ENCODE measurements at places on chromosomes 3 and 15.

GRCh38 chr3:178382449-178383061 is 153.7 kb upstream of the KCNMB2 start:
- no peak for DNase-seq

DNA sequence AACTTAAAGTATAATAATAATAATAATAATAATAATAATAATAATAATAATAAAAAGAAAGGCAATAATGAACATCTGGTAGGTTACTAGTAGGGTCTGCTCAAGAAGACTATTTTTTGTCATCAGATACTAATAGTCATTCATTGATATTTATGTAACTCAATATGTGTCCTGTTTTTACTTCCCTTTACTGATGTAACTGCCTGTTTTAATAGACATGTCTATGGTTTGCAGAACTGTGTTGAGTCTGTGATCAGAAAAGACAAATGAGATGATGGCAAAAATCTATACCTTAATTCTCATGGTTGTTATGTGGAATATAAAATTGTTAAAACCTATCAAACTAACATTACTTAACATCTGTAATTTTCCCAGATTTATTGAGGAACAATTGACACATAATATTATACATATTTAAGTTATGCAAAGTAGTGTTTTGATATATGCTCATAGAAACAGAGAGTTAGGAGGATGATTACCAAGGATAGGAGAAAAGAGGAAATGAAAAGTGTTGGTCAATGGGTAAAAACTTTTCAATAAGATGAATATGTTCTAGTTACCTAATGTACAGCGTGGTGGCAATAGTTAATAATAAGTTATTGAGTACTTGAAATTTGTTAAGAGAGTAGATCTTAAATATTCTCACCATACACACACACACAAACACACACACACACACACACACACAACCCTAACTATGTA is 699.4 kb downstream of the ZPLD1 start:
- DNase-seq, result no peak

GRCh38 chr3:28241221-28242160 is at the start of gene CMC1:
TSS of gene CMC1 (plus strand) at chr3:28241619. CDS start at chr3:28241794, 175 bp downstream.
- DNase-seq, result peak; percentile 80

DNA sequence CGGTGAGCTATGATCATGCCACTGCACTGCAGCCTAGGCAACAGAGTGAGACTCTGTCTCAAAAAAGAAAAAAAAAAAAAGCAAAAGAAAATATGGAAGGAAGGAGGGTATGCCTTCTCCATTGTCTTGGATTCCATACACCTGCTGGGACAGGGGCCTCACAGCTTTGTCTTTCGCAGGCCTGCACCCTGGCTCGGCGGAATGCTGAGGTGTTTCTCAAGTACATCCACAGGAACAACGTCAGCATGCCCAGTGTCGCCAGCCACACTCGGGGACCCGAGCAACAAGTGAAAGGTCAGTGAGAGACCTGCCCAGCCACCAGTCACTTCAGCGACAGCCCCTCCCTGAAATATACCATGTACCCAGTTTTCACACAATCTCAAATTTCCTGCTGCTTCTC is 288.5 kb upstream of the UMPS start:
- DNase-seq, result no peak

- DNase-seq, result no peak
These were observed 137.5 kb upstream of the SLC2A2 start for GRCh38 chr3:171164067-171164465.

GRCh38 chr3:141083226-141083625 is 32.1 kb downstream of the SPSB4 start:
- no peak for DNase-seq

DNA sequence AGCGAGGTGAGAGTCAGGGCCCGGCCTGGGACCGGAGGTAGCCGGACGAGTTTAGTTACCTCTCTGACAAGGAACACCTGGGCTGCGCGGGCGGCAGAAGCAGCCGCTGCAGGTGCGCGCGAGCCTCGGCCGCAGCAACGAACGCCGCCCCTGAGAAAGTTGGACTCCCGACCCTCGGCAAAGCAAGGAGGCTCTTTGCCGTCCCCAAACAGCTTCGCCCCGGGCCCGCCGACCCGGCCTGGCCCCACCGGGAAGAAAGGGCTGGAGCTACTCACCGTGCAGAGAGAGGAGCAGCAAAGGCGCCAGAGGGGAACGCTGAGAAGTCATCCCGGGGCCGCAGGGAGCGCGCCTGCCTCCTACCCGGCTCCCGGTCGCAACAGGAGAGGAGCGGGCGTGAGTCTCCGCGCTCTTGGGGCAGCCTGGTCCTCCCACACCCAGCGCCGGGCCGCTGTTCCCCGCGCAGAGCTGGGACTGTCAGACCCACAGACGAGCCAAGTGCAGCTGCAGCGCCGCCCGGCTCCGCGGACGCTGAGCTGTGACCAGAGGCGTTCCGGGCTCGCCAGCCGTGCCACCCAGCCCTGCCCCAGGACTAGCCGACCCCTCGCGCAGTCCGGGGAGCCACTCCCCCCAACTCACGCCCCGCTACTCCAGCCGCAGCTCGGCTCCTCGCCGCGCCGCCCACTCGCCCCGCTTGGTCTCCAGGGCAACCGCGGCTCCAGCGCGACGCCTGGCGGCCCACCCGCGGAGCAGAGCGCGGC is at the start of gene IGSF11:
Gene IGSF11 (minus strand): TSS at position 591 of the 758 bp plus-strand sequence. CDS start 264 bp downstream, at position 327.
- peak; percentile 30 for DNase-seq

DNA sequence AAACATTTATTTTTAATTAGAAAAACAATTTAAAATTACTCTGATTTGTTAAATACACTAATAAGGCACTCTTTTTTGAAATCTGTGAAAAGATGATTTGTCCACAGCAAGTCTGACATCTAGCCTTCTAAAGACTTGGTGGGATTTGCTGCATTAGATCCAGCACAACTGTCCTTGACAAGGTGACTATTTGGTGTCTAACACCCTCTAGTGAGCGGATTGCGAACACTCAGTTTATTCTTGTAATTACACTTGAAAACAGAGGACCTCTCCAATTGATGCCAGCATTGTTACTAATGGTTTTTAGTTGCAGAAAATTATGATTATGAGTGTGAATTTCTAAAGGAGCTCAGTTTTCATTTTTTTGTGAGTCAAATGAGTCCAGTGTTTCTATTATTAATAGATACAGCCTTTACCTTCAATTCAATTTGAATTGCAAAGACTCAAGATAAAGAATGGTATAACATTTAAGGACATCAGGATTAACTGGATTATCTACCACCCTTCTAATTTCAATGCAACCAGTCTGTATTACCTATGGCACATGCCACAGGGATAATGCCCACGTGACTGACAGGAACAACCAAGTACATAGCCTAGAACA is 29.7 kb upstream of the STRIT1 start:
- DNase-seq, result no peak

- no peak for DNase-seq
These were observed 111.5 kb downstream of the ZNF609 start for GRCh38 chr15:64571857-64572291.

DNA sequence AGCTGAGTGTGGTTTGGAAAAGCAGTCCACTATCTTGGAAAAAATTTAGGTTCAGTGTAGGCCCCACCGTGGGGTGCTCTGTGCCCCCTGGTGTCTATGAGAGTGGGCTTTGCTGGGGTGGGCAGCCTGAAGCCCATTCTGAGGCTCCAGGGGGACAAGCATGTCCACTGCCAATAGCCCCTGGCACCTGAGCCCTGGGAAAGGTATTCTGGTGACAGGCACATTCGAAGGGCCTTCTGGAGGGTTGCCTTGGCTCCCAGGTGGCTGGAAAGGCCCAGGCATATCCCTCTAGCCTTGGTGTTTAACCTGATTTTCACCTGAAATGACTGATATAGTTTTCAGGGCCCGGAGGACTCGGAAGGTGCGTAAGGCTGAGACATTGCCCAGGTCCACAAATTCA is 36.1 kb downstream of the SCN5A start:
- no peak for DNase-seq

DNA sequence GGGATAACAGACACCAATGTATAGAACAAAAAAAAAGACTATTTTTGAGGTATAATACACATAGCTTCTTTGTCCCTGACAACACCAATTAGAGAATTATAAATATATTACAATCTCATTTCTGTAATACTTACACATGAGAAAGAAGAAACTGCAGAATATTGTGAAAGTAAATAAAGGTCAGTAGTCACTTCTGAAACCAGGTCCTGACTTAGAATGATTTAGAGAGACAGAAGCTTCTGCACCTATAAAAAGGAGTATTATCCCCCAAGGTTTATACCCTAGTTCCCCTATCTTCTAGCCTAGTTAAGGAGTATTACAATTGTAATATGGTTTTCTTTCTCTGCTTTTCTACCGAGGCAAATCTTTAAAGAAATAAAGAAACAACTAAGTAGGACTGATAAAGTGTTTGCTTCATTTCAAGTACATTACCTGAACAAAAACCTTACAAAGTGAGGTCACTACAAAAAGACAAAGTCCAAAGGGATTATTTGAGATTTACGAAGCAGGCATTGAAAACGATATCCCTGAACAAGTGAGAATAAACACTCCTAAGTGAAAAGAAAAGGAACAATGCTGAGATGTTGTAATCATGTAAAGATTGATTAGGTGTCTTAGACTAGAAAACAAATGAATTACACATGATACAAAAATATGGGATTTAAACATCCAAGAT is 103.0 kb downstream of the GBE1 start:
- DNase-seq, result no peak

DNA sequence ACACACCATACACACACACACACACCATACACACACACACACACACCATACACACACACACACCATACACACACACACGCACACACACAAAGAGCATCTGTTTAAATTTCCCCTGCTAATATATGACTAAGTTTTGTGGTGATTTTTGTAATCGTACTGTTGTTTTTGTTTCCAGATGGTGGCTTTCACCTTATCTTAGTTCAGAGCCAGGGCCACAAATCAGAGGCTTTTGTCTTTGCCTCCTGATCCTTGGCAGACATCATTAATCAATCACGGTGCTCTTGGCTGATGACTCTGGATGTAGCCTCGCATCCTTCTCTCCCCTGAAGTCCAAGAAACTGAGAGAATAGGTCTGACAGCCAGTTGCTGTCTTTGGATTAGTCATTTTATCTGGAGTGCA is 52.1 kb downstream of the EDEM1 start:
- no peak for DNase-seq

- no peak for DNase-seq
These were observed 15.6 kb upstream of the ZNF80 start for GRCh38 chr3:114252954-114253353.

- DNase-seq, result no peak
These were observed 1.0 kb upstream of the DLL4 start for GRCh38 chr15:40927873-40928806.

DNA sequence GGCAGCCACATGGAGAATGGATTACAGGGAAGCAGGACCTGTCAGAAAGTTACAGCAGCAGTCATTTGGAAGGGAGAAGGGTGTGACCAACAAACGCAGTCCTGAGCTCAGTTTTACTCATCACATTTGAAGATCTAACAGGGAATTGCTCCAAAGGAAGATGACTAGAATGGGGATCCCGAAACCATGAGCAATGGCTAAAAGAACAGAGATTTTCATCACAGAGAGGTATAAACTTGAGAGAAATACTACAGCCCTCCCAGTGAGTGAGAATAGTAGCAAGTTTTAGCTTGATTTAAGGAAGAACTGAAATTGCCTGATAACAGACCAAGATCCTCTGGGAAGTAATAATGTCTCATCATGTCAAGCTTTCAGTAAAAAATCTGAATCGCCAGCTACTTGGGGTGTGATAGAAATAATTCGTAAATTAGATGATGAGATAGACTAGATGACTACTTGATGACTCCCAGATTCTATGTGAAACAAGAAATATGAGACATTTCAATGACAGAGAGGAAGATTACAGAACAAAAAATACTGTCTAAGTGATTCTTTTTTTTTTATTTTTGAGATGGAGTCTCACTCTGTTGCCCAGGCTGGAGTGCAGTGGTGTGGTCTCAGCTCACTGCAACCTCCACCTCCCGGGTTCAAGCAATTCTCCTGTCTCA is 16.9 kb downstream of the CD47 start:
- no peak for DNase-seq

- no peak for DNase-seq
These were observed 31.2 kb downstream of the BCHE start for GRCh38 chr3:165805946-165806561.

GRCh38 chr3:170553788-170554757 is 31.8 kb downstream of the SLC7A14 start:
- no peak for DNase-seq

DNA sequence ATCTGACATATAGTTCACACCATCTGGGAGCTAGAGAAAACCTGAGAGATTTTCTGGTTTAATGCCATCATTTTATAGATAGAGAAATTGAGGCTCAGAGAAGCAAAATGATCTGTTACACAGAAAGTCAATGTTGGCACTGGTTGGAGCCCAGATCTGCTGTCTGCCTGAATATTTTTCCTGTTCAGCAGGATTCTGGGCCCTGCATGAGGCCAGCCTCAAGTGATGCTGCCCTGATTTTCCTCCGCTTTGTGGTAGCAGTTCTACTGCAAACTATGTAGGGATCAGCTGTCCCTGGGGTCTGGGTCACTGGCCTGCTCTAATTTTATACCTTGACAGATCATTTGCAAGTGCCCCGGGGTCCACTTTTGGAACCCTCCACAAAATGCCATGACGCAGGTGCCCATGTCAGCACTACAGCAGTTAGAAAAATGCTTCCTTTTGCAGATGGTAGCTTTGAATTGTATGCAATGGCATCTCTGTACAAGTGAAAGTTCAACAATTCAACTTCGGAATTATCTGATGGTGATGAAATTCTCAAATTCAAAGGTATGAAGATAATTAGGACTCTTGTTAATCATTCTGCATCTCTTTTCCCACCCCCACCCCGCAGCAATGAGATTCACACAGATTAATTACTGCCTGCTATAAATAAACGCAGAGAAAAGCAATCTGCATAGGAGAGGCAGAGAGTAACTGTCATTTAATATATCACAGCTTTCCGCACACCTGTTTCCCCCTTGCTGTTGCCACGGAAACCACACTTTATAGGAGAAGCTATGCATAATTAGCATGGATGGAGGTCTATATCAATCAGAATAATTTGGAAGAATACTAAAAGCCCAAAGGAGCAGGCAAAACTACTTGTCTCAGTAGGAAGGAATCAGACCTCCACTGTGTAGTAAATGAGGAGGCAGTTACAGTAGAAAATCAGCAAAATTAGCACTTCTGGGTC is 222.6 kb downstream of the PDCD6IP start:
- no peak for DNase-seq

DNA sequence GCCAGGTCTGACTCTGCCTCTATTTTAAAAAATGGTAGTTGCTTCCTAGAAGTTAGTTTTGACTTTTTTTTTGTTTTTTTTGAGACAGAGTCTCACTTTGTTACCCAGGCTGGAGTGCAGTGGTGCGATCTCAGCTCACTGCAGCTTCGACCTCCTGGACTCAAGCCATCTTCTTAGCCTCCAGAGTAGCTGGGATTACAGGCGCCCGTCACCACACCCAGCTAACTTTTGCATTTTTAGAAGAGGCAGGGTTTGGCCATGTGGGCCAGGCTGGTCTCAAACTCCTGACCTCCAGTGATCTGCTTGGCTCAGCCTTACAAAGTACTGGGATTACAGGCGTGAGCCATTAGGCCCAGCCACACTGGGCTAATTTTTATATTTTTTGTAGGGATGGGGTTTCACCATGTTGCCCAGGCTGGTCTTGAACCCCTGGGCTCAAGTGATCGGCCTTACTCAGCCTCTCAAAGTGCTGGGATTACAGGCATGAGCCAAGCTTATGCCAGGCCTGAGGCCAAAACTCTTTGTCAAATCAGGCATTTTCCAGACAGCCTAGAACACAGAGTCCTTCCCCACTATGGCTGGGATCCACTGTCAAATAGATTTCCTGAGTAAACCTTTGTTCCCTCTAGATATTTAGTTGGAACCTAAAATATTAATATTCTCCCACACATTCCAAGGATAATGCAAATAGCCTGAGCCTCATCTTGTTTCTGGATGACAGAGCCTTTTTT is 13.7 kb downstream of the C3orf62 start:
- DNase-seq, result no peak

Measured in activated gamma-delta T cell treated with anti-CD3 and anti-CD28 coated beads, Interleukin-2, amount 50 U/mL, for 16 hours (primary cell).